ENCODE measurements at places on chromosomes 1 and 21.

DNA sequence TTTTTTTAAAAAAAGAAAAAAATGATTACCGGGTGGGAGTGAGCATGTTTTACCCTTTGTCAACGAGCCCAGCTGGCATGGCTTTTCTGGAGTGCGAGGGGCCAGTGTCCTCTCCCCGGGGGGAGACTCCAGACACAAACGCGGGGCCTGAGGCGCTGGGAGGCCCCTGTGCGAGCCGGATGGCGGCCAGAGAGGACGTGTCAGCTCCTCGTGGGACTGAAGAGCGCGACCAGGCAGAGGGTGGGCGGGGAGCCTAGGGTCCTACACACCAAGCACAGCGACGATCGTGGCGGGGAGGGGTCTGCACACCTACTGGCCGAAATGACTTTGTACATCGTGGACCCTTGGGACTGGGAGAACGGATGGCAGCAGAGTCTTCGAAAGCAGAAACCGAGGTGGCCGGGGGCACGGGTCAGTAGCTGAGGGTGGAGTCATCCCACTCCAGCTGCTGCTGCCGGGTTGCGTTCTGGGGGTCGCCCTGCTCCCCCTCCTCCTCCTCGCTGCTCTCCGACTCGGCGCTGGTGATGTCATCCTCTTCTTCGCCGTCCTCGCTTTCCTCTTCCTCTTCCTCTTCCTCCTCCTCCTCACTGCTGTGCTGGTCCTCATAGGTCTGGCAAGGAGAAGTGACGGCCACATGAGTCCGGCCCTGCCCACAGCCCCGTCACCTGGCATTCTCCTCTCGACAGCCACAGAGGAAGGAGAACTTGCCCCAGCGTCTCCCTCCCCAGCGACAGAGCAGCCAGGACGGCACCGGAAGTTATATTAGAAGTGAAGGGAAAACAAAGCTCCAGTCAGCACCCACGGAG lies 78.8 kb downstream of the PIK3CD start:
- no peak for DNase-seq

GRCh38 chr1:77620273-77620672 lies 62.2 kb downstream of the ZZZ3 start:
- no peak for DNase-seq

DNA sequence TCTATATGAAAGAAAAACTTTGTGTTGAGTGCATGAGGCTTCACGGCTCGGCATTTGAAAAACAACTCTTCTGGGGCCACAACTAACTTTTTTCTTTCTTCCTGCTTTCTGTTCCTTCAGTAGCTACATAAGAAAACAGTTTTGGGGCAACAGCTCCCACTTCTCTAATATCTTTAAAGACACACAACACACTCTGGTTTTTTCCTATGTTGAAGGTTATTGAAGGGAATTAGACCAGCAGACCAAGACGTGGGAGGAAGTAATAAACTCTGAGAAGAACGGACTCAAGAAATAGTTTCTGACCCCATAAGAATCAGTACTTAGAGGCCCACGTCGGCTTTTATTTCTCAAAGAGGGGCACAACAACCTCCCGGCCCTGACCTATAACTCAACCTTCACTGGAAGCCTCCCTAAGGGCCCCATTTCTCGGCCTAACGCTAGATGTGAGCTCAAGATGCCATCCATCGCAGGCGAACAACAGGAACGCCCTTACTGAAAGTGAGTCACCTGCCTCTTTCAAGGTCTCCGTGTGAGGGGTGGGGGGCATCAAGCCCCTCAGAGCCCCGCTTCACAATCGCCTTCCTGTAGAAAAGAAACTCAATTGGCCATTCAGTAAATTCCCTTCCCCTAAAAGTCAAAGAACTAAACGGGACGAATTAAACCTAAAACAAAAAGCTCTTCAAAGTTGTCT lies 844 bp downstream of the ZMYM6 start:
- DNase-seq: no peak

GRCh38 chr1:54800899-54801759 lies at the start of gene TTC22:
Gene TTC22 (minus strand): TSS chr1:54801323. CDS start chr1:54801163, 160 bp downstream.
- DNase-seq: peak; percentile 59

DNA sequence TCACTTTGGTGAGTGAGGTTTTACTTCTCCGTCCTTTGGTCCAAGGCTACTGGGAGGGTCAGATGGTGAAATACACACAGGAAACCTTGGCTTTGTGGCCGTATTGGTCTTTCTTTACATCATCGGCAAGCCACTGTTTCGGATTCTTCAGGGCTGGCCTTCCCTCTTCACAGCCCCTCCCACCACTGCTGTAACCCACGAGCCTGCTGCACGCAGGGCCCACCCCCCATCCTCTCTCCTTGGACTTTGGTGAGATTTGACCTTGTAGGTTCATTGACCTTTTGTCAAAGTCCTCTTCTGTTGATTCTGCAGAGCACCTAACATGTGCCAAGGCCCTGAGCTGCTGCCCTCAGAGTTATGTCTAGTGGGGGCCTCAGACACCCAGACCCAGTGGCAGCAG lies 328.6 kb downstream of the CAMTA1 start:
- DNase-seq: no peak

DNA sequence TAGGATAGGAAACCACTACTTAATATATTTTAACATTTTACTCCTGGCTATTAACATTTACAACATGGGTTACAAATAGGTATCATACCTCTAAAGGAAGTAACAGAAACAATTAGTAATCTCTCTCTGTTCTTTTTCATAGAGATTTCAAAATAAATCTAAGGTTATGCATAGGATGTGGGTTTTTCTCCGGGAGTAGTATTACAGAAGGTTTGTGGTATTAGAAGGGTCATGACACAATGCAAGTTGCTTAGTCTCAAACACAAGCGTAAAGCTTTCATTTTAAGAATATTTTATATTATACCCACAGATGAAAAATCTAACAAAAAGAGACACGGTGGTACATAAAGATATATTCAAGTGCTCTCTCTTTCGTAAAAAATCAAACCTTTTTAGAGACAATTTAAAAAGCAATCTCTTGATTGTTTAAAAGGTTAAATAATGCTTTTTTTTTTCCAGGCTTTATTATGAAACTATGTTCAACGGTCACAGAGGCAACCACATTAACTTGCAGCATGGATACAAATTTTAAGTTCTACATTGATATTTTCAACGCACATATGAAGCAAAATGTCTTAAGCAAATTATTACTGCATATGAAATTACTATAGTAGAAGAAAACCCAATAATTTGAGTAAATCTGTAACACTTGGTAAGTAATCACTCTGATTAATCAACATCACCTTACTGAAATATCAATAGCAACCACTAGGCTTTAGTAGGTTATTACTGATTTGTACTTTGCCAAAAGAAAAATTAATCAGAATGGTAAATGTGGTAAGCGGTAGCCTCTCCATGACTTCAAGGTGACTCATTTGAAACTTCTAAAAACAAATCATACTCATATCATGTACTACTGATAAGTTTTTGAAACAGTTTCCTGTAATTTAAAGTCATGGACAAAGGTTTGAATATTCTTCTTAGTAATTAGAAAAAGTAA lies 97.4 kb upstream of the GFI1 start:
- no peak for DNase-seq

GRCh38 chr1:201551877-201552731 lies 13.2 kb downstream of the NAV1 start:
- DNase-seq: no peak

- DNase-seq: no peak
Observed at GRCh38 chr1:199038156-199038555, 399.3 kb downstream of the PTPRC start.

- DNase-seq: no peak
Observed at GRCh38 chr1:35220976-35221375, 28.0 kb upstream of the SFPQ start.

- DNase-seq: no peak
Observed at GRCh38 chr1:102550729-102551384, 554.1 kb upstream of the OLFM3 start.

DNA sequence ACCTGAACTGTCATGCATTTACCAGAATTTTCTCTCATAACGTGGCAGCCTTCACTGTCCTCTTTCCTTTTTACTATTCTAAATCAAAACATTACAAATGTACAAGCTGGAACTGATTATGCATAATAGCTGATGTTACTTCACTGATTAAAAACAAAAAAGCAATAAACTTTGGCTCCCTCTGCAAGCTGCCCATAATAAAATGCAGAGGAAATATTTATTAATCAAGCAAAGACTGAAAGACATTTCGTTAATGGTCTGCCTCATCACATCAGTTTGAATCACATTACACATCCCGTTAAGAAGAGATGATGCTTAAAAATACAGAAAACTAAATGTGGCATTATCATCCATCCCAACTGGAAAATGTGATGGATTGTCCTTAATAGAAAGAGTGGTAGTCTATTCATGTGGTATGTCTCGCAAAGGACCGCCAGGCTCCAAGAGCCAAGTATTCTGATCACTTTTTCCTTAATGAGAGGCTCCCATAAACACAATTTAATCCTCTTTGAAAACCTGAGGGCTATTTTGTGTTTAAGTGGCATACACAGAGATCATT lies 225.3 kb downstream of the RGS7 start:
- DNase-seq: no peak

GRCh38 chr1:97017895-97018294 lies 296.3 kb downstream of the PTBP2 start:
- no peak for DNase-seq

DNA sequence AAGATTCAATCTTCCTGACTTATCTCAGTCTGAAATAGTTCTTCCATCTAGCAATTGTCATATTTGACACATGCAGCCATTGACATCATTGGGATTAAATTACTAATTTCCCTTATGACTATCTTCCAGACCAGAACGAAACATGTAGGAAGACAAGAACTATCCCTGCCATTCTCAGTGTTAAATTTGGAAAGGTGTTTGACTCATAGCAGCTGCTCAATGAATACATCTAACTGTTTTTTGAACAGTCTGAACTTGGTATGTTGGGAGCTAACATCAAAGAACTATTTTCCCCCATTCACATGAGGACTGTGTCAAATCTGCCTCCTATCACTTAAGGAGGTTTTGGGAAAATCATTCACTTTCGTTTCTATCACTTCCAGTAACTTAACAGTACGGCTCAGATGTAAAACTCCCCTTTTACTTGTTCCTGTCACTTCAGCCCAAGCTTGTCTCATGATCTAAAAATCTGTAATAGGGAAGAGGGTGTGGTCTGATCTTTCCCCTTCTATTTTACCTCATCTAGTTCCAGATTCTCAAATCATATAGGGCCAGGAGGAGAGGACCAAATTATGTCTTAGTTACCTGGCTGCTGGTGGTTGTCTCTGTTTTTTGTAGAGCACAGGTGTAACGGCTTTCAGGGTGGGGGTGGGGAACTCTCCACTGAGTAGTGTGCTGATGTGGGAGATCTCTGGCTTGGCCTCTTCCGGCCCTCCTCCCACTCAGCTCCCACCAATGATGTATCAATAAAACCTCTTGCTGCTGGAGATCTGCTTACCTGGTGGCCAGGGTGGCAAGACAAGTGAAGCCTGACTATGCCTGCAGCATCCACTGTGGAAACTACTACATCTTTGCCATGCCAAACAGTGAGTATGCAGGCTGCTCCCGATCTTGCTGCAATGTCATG lies 26.2 kb upstream of the SLAMF1 start:
- no peak for DNase-seq

- no peak for DNase-seq
Observed at GRCh38 chr1:62212411-62212810, 17.8 kb downstream of the L1TD1 start.

DNA sequence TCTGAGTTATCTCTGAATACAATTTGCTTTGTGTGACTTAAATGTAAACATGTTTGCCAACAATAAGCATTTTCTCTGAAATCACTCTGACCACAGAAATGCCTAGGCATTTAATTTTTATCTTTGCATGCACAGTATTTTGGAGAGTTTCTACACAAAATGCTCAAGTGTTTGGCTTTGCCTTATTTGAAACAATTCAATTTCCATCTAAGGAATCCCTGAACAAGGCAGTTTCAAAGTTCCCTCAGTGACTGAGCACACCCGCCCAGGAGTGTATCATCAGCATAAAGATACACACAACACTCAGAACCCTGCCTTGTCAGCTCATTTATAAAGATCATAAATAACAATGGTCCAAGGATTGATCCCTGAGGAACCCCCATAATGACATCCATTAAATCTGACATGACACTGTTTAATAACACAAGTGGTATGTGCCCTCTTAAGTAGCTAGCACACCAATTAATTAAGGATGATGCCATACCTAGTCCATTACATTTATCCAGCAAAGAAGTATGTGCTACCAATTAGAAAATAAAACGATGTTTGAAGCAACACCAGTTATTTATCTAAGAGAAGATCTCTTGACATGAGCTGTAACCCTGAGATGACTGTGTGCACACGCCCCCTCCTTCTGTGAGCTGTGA lies 585.8 kb downstream of the ADGRL2 start:
- DNase-seq: no peak

DNA sequence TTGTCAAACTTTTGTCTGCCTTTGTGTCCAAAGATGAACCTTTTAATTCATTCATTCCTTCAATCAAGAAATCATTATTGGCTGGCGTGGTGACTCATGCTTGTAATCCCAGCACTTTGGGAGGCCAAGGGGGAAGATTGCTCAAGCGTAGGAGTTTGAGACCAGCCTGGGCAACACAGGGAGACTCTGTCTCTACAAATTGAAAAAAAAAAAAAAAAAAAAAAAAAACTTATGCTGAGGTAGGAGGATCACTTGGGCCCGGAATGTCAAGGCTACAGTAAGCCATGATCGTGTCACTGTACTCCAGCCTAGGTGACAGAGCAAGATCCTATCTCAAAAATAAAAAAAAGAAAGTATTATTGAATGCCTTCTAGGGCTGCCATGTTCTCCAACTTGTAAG lies 51.3 kb upstream of the CXADR start:
- DNase-seq: no peak

DNA sequence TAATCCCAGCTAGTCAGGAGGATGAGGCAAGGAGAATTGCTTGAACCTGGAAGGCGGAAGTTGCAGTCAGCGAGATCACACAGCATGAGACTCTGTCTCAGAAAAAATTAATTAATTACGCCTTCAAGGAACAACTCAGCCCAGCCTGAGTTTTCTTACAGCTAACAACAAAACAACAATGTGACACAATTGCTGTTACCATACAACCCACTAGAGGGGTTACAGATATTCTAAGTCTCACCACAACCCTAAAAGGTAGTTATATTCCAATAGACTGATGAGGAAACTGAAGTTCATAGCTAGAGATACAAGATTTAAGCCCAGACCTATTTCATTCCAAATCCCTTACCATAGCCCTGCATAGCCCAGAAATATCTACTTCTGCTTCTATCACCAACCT lies 2.9 kb upstream of the LRRC8C start:
- DNase-seq: no peak

GRCh38 chr21:16310176-16310575 lies 580.4 kb downstream of the USP25 start:
- DNase-seq: no peak

DNA sequence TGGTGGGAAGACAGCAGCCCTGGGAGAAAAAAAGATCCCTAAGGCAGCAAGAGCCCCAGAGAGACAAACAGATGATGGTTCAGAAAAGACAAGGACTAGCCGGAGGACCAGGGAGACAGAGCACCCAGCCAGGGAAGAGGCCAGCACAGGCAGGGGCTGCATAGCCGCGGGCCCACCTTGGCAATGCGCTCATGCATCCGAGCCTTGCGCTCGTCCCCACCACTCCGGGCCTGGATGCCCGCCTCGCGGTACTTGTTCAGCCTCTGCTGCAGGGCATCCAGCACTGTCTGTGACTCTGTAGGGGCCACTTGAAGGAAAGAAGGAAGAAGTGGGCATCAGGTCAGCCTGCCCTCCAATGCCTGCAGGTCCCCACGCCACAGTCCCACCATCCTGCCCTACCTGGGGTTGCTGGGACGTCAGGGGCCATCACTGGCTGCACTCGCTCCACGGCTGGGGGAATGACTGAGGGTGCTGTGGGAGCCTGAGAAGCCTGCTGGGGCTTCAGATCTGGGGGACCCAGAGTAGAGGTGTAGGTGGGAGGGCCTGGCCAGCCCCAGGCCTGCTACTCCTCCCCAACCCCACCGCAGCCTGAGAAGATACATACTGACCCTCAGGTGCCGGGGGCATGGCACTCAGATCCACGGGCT lies 7.0 kb downstream of the CC2D1B start:
- no peak for DNase-seq
